CD4-positive, alpha-beta T cell treated with Interleukin-6 for 4 hours (primary cell): ENCODE measurements at places on chromosomes 1 and 21.

- DNase-seq, result no peak
These were observed 36.2 kb downstream of the CLIC6 start for GRCh38 chr21:34705011-34705410.

DNA sequence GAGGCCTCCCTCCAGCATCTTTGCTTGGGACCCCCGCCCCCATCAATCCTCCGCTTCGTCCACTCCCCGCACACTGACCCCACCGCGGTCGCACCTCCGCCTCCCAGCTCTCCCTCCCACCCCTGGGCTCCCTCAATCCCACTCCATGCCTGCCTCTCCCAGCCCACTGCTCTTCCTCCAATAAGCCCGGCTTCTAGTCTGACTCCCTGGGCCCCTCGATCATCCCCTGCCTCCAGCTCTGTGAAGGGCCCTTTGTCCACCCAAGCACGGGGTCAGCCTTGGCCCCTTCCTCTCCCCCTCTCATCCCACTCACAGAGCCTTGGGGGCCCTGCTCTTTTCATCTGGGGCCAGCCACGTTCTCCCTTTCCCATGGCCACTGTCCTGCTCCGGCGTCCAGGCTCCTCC, 1.5 kb upstream of the TMEM200B start:
- no peak for DNase-seq

GRCh38 chr1:183033205-183033604, 10.0 kb downstream of the LAMC1 start:
- peak; percentile 17 for DNase-seq

DNA sequence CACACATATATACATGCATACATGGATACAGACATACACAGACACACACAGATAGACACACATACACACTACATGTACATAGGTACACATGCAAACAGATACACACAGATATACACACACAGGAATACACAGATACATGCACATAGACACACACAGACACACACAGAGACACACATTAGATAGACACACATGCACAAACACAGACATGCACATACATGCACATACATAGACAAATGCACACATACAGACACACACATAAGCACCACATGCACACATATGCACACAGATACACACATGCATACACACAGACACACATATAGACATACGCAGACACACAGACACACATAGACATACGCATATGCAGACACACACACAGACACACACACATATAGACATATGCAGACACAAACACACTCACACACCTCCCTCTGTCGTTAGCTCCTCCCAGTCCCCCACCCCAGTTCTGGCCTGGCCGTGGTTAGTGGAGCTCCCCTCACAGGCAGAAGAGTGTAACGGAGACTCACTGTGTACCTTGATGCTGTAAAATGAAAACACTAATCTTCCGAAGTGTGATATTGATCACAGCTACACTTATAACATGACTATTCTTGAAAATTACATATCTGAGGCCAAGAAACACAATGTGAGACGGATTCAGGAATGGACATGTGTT, 7.6 kb downstream of the UBASH3A start:
- DNase-seq, result peak; percentile 35

GRCh38 chr1:237112663-237113062, 70.7 kb downstream of the RYR2 start:
- no peak for DNase-seq
